Activated naive CD8-positive, alpha-beta T cell treated with anti-CD3 and anti-CD28 coated beads, Interleukin-2, amount 10 ng/mL, durations not matched to agents 7 days and 5 days (primary cell): ENCODE measurements at places on chromosomes 6 and 20. TPM values are rescaled to one million over a fixed set of nuclear protein-coding genes. Genes with fewer than 3 reads are reported as not detected.
A peak's percentile ranks its signal among the peaks of the same experiment; 100 is the strongest.

Gene HDGFL1
- not detected for total RNA-seq

Gene BNIP5
- total RNA-seq = not detected

Gene EDN1
- 0.14 TPM for total RNA-seq

Gene TGM3
- total RNA-seq = not detected

DNA sequence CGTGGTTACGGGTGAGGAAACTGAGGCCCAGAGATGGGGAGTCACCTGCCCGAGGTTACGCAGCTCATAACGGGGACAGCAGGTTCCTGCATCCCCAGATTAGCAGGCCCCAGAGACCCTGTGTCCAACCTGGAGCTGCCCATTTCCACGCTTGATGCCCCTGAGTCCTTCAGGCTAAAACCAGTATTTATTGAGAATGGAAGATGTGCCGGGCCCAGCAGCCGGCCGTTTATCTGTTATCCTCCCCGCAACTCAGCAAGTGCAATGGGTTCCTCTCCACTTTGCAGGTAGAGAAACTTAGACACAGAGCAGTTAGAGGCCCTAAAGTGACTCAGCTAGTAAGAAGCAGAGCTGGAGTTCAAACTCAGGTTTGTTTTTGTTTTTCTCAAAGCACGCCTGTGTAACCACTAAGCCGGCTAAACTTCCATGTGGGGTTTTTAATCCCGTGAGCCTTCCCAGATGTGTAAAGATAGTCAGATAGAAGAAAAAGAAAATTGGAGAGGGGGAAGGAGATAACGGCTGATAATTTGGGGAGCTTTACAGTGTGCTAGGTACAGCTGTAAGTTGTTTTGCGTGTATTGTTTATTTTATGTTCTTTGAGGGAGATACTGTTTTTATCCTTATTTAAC is 775 bp downstream of the PFDN4 start:
- H3K36me3 ChIP-seq = peaks cover 7% of the 10 kb centered on the region
- DNase-seq = no peak
- H3K27ac ChIP-seq = peak overlapping the region; percentile 79
- H3K4me3 ChIP-seq = peak overlapping the region; percentile 91
- no peaks in the 10 kb centered on the region for H3K27me3 ChIP-seq
- peaks cover 20% of the 10 kb centered on the region for H3K4me1 ChIP-seq

DNA sequence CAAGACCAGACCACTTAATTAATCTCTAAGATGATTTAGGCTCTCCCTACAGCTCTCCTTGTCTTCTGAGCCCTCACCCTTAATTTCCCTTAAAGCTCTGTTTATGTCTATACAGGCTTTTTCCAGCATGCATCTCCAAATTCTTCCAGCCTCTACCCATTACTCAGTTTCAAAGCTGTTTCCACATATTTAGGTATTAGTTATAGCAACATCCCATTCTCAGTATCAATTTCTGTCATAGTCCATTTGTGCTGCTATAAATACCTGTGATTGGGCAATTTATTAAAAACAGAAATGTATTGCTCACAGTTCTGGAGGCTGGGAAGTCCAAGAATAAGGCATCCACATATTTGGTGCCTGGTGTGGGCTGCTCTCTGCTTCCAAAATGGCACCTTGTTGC is 2.3 kb upstream of the SERPINB1 start:
- H3K36me3 ChIP-seq = peaks cover 13% of the 10 kb centered on the region
- H3K4me3 ChIP-seq = no peak overlapping the region
- peaks cover 53% of the 10 kb centered on the region for H3K4me1 ChIP-seq
- no peaks in the 10 kb centered on the region for H3K27me3 ChIP-seq
- DNase-seq = no peak

GRCh38 chr20:7503501-7503900 is 436.8 kb downstream of the HAO1 start:
- H3K4me1 ChIP-seq = no peaks in the 10 kb centered on the region
- H3K27me3 ChIP-seq = no peaks in the 10 kb centered on the region
- no peak overlapping the region for H3K4me3 ChIP-seq
